Activated CD4-positive, alpha-beta T cell treated with anti-CD3 and anti-CD28 coated beads for 24 hours (primary cell): ENCODE measurements at places on chromosomes 13 and 19.

DNA sequence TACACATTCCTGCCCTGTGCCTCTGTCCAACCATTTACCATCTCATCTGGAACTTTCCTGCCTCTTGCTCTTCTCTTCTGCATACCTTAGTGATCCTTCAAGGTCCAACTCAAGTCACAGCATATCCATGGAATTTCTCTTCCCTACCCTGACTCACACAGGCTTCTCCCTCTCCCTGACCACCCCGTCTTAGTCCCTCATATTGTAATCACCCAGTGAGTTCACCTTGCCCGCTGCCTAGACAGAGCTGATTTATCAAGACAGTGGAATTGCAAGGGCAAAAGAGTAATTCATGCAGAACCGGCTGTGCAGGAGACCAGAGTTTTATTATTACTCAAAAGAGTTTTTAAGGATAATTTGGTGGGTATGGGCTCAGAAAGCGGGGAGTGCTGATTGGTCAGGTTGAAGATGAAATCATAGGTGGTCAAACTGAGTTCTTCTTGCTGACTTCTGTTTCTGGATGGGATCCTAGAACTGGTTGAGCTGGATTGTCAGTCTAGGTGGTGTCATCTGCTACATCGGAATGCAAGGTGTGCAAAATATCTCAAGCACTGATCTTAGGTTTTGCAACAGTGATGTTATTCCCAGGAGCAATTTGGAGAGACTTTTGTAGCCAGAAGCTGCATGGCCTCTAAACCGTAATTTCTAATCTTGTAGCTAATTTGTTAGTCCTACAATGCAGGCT is 67.2 kb downstream of the HSPH1 start:
- DNase-seq: no peak

DNA sequence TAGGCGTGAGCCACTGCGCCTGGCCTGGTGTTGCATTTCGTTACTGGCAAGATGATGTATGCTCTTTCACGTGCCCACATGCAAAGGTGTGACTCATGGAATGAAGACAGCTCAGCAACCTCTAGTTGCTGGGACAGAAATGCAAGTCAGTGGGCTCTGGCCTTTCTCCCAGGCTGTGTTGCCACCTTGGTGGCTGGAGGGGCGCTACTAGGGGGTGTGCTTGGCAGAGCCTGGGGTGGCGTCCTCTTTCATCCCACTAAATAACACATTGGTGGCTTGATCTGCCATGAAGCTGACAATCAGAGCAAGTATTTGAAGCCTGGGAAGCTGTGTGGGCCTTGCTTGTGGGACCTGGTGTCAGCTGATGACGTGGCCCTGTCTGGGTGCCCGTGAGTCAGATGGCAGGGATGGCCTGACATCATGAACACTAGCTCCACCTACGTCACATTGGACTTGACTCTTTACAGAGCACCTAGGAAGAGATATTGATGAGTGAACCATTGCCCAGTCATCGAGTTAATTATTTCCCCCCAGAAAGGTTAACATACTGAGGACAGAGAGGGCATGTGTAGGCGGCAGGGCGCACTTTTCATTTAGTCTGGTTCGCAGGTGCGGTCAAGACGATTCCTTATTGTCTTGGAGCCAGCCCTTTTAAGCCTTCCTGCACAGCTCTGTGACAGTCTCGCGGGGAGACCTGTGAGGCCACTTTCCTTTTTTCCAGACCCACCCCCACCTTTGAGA is 154.2 kb downstream of the TM9SF2 start:
- DNase-seq: no peak

DNA sequence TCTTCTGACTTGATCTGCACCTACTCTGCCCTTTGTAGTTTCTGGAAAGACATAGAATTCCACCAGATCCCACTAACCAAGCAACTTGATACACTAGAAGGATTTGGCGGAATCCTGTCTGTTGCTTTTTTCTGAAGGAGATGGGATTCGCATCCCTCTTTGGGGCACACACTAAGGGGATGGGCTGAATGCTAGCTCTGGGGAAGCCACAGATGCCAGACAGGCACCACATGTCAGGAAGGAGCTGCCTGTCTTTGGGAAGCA is 52.1 kb downstream of the SERP2 start:
- DNase-seq: no peak

GRCh38 chr13:58843567-58843966 is 1212.0 kb downstream of the PCDH17 start:
- DNase-seq: no peak

DNA sequence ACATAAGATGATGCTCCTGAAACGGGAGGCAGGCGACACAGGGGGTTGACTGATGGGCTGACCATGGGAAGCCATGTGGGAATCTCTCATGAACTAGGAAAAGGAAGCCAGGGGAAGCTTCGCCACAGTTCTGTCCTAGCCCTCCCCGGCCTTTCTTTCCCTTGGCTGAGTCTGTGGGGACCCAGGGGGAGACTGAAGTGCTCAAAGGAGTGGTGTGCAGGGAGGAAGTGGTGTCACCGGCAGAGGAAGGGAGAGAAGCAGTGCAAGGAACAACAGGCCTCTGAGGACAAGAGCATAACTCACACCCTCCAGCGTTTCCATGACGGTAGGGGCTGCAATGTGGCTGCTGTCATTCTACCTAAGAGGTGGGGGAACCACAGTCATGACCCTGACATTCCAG is 1.1 kb downstream of the KIR3DL3 start:
- no peak for DNase-seq

DNA sequence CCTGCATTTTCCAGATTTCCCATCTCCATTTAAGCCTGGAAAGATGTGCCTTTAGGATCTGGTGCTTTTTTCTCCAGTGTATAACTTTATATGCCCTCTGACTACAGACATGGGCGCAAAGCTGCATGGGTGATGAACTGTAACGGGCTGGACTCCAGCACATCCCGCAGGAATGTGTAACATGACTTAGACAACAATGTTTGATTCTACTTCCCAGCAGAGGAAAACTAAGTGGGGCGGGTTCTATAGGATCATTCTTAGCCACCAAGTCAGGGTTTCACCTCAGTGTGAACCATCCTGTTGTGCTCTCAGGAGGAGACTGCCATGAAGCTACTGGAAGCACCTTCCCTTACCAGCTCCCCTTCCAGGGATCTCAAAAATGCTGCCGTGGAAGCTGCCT is 93.2 kb upstream of the SERP2 start:
- no peak for DNase-seq
